Suppressor macrophage (primary cell): ENCODE measurements at places on chromosomes 4 and X.

- no peak for DNase-seq
Observed at GRCh38 chr4:151389311-151389710, 19.7 kb upstream of the FHIP1A start.

- no peak for DNase-seq
Observed at GRCh38 chr4:146098978-146099377, 76.5 kb upstream of the LSM6 start.

GRCh38 chr4:77697860-77698590 is 92.4 kb downstream of the CXCL13 start:
- DNase-seq: peak; percentile 17

GRCh38 chrX:46687619-46688018 is 71.3 kb downstream of the SLC9A7 start:
- peak; percentile 49 for DNase-seq

DNA sequence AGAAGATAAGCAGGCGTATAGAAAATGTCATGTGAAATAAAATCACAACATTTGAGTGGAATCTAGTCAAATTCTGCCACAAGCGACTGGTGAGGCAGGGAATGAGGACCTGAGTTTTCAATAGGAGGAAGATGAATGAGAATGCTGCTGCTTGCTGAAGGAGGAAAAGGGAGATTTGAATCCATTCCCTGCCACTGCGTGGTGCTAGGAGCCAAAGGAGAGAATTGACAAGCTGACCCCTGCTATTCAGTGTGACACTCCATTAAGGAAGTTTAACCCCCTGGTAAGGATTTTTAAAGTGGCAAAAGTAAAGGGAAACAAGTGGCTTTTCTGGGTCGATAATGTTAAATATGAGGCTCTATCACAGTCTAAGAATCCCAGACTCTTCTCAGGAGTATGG is 314.0 kb downstream of the NAF1 start:
- DNase-seq: no peak

- peak; percentile 67 for DNase-seq
Observed at GRCh38 chr4:54157606-54158005, 57.6 kb downstream of the GSX2 start.

- DNase-seq: peak; percentile 48
Observed at GRCh38 chr4:37717576-37717975, 31.4 kb upstream of the RELL1 start.

GRCh38 chrX:110920991-110921390 is 125.4 kb upstream of the CHRDL1 start:
- DNase-seq: no peak

GRCh38 chr4:8831221-8832112 is 40.2 kb downstream of the HMX1 start:
- DNase-seq: no peak

DNA sequence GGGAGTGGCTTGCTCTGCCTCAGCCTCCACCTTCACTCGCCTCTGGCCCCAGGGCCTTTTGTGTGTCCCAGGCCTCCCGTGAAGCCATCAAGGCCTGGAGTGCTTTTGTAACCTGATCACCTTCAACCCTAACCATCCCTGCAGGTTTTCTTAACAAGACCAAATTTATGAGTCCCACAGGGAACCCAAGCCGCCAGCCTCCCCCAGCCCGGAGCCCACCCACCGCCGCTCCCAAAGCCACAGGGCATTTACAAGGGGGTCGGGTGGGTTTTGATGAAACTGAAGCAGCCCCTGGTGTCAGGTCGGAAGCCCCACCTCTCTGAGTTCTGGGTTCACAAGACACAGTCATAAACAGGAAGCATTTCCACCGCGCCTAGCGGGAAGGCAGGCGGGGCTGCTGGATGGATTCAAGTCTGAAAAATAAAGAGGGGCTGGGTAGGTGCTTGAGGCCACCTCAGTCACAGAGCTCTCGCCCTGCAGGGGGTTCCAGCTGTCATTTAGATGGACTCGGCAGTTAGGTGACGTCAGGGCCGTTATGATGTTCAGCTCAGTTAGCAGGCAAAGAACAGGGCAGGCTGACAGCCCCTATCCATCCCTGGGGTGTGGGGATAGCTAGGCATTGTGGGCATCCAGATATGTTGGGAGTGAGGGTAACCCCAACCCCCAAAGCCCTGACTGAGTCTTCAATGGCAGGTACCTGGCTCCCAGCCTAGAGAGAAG is 128.5 kb downstream of the BCOR start:
- no peak for DNase-seq

GRCh38 chrX:54798137-54798536 is at the start of gene ITIH6:
Gene ITIH6 (minus strand): TSS chrX:54798255. CDS start chrX:54798210, 45 bp downstream.
- DNase-seq: no peak

GRCh38 chr4:126465341-126465740 is 1150.6 kb downstream of the FAT4 start:
- DNase-seq: no peak

- no peak for DNase-seq
Observed at GRCh38 chrX:150084496-150085229, 146.4 kb upstream of the EOLA2 start.

DNA sequence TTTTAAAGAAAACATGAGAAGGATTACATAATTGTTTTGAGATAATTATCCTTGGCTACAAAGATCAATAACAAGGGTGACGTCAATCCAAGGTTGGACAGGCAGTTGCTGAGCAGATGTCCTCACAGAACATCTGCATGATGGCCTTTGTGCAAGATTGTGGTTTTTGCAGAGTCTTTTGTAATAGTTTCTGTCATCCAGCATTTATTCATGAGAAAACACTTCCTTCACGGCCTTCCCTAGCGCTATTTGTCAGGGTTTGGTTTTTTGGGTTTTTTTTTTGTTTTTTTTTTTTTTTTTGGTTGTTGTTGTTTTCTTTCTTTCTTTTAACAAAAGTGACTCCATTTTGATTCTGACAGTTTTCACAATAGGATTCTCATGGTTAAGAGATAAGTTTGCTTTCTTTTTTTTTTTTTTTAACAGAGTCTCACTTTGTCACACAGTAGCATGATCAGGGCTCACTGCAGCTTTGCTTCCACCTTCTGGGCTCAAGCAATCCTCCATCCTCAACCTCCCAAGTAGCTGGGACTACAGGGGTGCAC is 31.5 kb upstream of the ELF2 start:
- peak; percentile 95 for DNase-seq

- peak; percentile 41 for DNase-seq
Observed at GRCh38 chr4:110622841-110623717, at the start of gene PITX2. Gene PITX2 (minus strand): TSS chr4:110623077. CDS start chr4:110622460, 617 bp downstream.

DNA sequence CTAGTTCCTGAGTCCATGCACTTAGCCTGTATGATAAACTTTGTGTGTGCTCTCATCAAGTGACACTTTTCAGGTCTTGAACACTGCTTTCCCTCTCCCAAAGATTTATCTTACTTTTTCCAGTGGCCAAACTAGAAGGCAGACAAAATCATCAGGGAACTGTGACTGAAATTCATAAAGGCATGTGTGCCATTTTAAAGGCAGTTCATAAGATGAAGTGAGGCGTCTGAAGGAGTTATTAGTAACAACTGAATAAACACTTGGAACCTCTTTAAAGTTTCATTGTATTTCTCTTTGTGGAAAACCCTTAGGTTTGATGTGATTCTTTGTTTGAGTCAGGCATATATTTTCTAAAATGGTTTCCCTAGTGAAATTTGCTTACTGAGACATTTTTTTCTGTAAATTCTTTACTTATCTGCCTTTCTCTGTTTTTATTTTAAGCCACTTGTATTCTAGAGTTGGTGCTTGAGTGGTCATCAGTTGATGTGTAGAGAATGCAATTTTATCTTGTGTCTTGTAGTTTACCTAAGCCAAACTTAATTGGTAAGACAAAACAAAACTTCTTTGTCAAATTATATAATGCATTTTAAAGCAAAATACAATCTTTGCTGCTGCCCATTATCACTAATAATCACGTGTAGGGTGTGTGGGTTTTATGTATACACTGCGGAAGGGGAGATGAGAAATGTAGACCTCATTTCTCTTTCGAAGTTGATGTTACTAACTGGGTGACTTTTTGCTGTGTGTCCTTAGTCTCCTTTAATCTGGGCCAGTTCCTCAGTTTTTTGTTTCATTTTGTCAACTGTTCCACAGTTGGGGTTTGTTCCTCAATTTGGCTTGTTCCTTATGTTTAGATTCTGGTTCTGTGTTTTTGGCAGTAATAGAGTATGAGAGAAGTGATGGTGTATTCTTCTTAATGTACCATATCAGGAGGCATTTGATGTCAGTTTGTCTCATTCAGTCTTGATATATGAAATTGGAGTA is 56.8 kb downstream of the RBPJ start:
- DNase-seq: peak; percentile 75

GRCh38 chrX:107506596-107507031 is 57.2 kb downstream of the FRMPD3 start:
- DNase-seq: no peak

GRCh38 chrX:17065100-17065499 is 118.6 kb downstream of the REPS2 start:
- no peak for DNase-seq

GRCh38 chr4:76590798-76591281 is 155.8 kb downstream of the SHROOM3 start:
- DNase-seq: no peak

DNA sequence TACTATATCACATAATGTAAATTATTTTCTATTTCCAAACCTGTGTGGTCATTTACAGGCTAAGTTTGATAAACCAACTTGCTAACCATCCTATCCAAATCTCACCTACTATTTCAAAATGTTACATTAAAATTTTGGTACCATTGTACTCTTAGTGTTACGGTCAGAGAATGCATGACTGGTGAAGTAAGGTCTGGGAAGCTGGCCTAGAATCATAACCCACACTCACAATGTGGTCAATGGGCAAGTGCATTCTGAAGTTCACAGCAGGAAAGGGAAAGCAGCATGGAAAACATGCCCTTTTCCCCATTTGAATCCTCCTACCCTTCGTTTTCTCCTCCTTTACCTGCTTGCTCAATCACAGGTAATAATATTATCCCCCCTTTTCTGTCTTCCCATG is 54.4 kb downstream of the PPP3CA start:
- DNase-seq: no peak

DNA sequence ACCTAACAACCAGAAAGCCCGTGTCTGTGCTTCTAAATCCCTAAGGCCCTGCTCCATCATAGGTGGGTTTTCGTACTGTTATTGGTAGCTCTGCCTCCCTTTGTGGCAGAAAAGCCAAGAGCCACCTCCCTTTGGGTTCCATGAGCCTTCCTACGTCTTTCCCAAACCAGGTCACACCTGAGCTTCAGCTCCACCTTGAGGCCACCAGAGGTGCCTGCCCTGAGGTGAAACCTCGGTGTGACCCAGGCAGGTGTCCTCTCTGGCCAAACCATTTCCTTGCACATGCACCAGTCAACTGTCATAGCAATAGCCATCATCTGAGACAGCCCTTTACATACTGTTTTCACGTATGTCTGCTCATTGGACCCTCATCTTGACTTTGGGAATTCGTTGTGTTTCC is 188.0 kb upstream of the RBPJ start:
- DNase-seq: no peak

- no peak for DNase-seq
Observed at GRCh38 chr4:6916069-6916586, 6.5 kb downstream of the TBC1D14 start.

GRCh38 chr4:4719436-4719835 is 140.0 kb upstream of the MSX1 start:
- no peak for DNase-seq

DNA sequence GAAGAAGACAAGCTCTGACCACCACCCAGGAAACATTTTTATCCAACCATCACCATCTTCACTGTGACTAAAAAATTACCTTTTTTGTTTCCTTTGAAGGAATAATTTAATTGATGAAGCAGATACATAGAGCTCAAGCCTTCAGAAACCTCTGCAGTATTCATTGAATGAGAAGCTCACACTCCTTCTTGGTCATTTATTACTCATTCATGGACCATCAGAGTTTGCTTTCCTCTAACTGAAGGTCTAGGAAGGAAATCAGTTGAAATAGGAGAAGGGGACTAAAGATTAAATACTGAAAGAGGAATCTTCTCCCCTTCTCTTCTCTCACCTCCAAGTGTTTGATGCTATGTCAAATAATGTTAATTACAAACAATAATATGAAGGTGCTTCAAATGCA is 290.6 kb upstream of the KLF3 start:
- DNase-seq: no peak

- DNase-seq: no peak
Observed at GRCh38 chr4:15668566-15669435, 12.8 kb upstream of the FAM200B start.
